Stimulated activated naive CD8-positive, alpha-beta T cell treated with anti-CD3 and anti-CD28 coated beads, Interleukin-15, Interleukin-2, amounts not matched to agents 100 U/mL and 50 U/mL, for 24 hours (primary cell): ENCODE measurements at places on chromosomes 13 and 19.

GRCh38 chr19:10173527-10173926 lies 21.2 kb downstream of the DNMT1 start:
- no peak for DNase-seq

DNA sequence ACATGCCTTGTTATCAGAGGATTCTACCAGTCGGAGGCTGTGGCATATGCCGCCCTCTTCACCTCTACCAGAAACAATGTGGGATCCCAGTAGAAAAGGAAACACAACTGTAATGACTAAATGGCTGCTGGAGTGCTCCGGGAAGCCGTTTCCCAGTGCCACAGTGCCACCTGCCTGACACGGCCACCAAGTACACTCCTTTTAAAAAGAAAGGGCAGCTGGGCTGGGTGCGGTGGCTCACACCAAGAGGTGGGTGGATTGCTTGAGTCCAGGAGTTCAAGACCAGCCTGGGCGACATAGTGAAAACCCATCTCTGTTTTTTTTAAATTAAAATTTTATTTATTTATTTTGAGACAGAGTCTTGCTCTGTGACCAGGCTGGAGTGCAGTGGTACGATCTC lies 67.3 kb downstream of the TRPM4 start:
- DNase-seq = peak; percentile 45

GRCh38 chr13:94950303-94950702 lies 238.0 kb upstream of the SOX21 start:
- no peak for DNase-seq

DNA sequence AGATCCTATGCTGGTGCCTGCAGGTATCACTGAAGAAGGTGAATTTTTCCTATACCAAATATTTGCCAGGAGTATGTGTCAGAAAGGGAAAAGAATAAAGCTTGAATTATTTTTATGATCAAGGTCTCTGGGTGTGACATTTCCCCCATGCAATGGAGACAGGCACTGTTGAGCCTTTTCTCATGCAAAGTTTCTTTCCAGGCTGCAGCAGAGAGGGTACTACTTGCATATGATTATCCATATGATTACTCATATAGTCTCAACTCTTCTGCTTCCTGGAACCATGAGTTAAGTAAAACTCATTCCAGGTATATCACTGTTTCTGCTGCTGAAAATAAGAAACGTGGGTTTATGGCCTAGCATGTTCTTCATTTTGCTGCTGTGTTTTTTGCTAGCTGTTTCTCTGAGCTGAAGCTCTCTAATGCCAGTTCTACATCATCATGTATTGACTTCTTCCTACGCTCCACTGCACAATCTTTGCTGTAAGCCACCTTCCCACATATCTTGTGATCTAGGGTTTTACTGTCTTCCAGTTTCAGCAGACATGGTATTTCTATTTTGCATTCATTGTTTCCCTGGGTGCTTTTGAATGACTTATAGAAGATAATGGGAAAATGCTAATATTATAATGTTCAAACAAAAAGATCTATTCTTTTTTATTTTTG lies 278.7 kb upstream of the GPC6 start:
- no peak for DNase-seq

- DNase-seq = no peak
Measured at GRCh38 chr13:49219647-49220035, 497 bp upstream of the MLNR start.

DNA sequence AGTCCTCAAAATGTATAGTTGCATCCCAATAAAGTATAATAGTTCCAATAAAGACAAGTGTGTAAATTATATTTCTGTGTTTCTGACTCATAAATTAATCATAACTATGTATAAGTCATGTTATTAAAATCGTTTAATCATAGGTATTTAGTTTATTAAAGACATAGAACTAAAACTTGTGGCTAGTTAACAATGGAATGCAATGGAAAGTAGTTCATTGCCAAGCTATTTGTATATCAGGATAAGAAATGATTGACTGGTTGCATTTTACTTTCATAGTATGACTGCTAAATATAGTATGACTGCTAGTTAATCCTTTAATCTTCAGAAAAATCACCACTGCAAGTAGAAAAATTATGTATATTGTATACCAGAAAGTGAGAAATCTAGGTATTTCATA lies 16.9 kb downstream of the COG3 start:
- no peak for DNase-seq

DNA sequence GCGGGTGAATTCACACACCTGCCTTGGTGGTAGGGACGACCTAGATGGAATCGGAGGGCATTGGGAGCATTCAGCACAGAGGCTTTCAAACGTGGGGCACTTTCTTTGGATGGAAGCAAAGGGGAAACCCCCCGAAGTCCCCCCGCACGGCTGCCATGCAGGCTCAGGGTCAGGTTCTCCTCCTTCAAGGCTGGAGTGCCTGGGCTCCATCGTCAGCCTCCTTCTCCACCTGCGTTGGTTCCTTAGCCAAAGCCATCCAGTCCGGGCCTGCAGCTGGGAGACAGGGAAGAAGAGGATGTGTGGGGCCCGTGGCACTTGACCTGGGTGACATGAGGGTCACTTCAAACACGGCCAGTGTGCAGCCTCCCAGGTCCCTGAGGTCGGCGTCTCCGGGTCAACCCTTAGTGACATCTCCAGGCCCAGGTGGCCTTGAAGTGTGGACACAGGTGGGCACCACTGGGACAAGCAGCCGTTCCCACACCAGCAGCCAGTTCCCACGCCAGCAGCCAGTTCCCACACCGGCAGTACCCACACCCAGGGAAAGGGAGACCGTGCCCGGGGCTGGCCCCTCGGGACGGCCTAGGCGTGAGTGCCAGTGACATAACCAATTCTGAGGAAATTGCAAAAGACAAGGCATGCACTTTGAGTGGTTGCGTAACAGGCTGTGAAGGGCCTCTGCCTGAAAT lies 116.0 kb downstream of the SOX1 start:
- no peak for DNase-seq

- DNase-seq = no peak
Measured at GRCh38 chr19:23002690-23003422, at the start of gene ZNF728. TSS of gene ZNF728 (minus strand) at chr19:23003176. CDS start at chr19:23003030, 146 bp downstream.

- DNase-seq = no peak
Measured at GRCh38 chr13:94710065-94710781, 2.1 kb downstream of the SOX21 start.

DNA sequence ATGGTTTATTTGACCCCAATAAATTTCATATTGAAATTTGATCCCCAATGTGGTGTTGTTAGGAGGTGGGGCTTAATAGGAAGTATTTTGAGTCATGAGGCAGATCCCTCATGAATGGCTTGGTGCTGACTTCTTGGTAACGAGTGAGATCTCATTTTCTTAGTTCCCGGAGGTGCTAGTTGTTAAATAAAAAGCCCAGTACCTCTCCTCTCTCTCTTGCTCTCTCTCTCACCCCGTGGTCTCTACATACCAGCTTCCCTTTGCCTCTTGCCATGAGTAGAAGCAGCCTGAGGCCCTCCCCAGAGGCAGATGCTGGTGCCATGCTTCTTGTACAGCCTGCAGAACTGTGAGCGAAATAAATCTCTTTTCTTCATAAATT lies 39.4 kb upstream of the KATNAL1 start:
- DNase-seq = no peak

- DNase-seq = no peak
Measured at GRCh38 chr19:38766276-38767047, 6.9 kb downstream of the LGALS7 start.

GRCh38 chr19:10695401-10696398 lies 5.5 kb upstream of the QTRT1 start:
- peak; percentile 92 for DNase-seq

DNA sequence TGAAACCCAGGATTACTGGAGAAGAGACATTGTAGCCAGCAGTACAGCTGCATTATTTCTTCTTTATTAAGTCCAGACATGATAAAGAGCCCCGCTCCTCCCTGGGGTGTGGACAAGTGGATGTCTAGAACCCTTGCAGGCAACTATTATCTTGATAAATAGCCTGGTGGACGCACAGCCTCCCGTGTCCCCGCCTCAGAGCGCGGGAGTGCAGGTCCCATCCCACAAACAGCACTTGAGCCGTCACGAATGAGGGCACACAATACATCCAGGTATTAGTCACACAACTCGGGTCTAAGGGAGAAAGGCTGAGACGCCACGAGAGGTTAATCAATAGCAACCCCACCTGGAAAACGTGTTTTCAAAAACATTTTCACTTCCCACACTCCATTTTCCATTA lies 213.2 kb upstream of the SOX1 start:
- no peak for DNase-seq

DNA sequence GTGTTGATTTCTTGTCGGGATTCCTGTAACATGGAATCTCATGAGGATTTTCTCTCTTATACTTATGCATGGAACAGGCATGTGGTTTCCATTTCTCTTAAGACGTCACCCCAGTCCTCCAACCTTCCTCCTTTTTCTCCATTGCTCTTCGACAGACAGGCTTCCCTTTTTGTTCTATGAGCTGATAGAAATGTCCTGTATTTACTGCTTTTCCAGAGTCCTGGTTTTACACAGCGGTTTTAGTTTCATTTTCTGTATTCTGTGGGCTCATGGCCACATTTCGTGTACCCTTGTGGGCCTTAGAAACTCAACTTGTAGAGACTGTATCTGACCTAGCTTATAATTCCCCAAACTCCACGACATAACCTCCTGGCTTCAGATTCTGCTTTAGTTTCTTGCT lies 113.1 kb downstream of the PAN3 start:
- DNase-seq = no peak

DNA sequence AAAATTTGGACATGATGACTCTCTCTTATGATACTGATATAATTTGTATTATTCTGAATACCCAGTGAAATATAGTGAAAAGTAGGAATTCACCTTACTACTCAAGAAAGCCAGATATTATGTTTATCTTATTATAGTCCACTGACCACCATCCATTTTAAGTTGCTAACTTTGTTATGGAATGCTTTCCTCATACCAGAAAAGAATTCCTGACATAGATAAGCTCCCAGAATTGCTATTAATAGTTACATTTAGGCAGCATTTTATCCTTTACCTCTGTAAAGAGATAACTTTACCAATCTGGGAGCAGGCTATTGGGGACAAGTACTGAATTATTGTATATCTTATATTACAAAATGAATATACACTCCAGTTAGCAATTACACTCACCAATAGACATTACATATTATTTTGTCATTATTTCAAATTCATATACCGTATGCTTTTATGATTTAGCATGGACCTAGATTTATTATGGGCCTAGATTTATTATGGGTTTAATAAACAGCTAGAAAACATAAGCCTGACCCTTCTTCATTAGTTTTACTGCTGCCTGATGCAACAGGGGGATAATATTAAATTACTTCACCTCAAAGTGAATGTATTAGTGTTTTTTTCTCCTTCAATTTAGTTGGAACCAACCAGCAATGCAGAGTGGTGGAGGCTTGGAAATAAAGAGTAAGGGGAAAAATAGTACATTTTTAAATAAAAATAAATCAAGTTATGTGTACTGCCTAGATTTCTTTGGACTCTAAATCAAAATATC lies 1886.1 kb downstream of the PCDH9 start:
- no peak for DNase-seq

GRCh38 chr13:69092615-69093322 lies 1014.9 kb upstream of the ATXN8OS start:
- DNase-seq = no peak

DNA sequence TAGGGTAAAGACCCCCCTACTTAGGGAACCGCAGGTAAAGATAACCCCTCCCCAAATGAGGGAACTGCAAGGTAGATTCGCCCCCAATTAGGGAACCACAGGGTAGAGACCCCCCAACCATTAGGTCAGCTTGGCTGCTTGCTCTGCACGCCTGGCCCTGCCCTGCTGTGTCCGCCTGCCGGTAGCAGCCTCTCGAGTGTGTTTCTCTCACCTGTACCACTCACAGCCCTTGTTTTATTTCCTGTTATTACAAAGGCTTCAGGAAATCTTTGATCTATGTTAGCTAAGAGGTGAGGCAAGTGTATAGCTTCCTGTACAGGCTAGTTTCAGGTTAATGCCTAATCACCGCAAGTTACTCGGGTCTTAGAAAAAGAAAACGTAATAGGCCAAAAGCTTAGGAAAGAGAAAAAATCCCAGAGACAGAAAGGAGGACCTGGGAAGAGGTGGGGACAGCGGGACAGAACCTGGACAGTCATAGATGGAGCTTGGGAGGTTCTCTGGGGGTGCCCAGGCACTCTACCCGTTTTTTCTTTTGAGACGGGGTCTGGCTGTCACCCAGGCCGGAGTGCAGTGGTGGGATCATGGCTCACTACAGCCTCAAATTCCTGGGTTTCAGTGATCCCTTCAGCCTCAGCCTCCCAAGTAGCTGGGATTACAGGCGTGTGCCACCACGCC lies 23.1 kb upstream of the EIF3G start:
- no peak for DNase-seq

DNA sequence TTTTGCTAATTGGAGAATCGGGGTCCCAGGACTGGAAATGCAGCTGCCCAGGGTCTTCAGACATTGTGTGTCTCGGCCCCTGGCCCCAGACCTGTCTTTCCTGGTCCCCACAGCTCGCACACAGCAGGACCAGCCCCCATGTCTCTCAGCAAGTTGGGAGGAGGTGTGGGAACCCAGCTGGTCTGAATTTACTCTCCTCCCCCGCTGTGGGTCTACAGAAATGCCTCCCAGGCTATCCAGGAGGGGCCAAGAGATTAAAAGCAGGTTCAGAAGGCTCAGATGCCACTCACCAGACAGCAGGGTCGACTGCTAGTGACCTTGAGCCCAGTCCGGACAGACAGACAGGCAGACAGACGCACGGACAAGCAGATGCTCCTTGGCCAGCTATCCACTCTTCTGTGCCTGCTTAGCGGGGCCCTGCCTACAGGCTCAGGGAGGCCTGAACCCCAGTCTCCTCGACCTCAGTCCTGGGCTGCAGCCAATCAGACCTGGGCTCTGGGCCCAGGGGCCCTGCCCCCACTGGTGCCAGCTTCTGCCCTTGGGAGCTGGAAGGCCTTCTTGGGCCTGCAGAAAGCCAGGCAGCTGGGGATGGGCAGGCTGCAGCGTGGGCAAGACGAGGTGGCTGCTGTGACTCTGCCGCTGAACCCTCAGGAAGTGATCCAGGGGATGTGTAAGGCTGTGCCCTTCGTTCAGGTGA lies at the start of gene DAND5:
TSS of gene DAND5 (plus strand) at position 285 of the 697 bp plus-strand sequence. CDS start at position 370, 85 bp downstream.
- DNase-seq = no peak

DNA sequence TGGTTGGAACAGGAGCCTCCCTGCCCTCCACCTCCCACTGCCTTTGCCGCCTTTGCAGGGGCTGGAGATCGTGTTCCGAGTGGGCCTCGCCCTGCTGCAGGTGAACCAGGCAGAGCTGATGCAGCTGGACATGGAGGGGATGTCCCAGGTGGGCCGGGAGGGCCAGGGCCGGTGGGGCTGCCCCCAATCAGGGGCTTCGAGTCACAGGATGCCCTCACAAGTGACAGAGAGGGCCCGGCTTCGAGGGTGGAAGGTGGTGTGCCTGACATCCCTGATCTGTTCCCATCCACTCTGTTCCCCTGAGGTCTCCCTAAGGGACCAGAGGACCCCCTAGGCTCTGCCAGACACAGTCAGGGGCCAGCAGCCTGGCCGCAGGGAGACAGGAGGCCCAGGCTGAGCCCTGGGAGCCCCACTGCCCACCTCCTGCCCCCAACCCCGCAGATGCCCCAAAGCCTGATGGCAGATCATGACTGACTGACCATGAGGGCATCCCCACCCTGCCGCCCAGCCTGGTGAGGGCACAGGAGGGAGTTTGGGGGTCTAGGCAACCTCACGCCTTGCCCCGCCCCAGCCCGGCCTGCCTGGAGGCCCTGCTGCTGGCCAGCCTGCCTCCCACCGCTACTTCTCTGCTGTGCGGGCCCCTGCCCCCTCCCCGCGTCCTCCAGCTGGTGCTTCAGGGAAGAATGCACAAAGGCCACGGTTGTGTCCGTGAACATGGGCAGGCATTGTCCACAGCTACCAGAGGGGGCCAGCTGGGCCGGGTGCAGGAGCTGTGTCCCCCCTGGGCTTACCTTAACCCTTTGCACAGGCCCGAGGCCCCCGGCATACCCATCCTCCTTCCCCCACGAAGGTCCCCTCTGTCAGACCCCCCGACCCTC lies 21.8 kb downstream of the EVI5L start:
- DNase-seq = no peak
